Cardiac ventricle fibroblast (primary cell): ENCODE measurements at places on chromosomes 1 and 21. TPM values are rescaled to one million over a fixed set of nuclear protein-coding genes. Genes with fewer than 3 reads are reported as not detected.

SPRR4 gene
- not detected in 2 replicates for total RNA-seq

CD2 gene
- not detected in 2 replicates for total RNA-seq

TBX19 gene
- total RNA-seq = 0.44 and 1.1 TPM in 2 replicates

RGS13 gene
- not detected in 2 replicates for total RNA-seq

POGK gene
- total RNA-seq = 12.3 and 14.5 TPM in 2 replicates

BSND gene
- not detected in 2 replicates for total RNA-seq

LRRC38 gene
- not detected in 2 replicates for total RNA-seq

B3GALT5 gene
- total RNA-seq = not detected in 2 replicates

CELA2B gene
- total RNA-seq = not detected in 2 replicates

C4BPA gene
- not detected in 2 replicates for total RNA-seq

LCA5L gene
- total RNA-seq = 0.37 and 1.4 TPM in 2 replicates

ARF1 gene
- 270 and 296 TPM in 2 replicates for total RNA-seq

ANKRD13C gene
- 15.1 and 17.9 TPM in 2 replicates for total RNA-seq

SLAMF9 gene
- total RNA-seq = not detected in 2 replicates

CD247 gene
- 0.44 TPM in 1 of 2 replicates, not detected in the other for total RNA-seq

MAEL gene
- total RNA-seq = 0.64 TPM in 1 of 2 replicates, not detected in the other

EFCAB14 gene
- total RNA-seq = 58.8 and 66.0 TPM in 2 replicates

SPATA21 gene
- total RNA-seq = not detected in 2 replicates

RPAP2 gene
- total RNA-seq = 4.3 and 5.4 TPM in 2 replicates

NDUFS2 gene
- total RNA-seq = 73.1 and 95.8 TPM in 2 replicates

AK4 gene
- total RNA-seq = 57.0 and 63.2 TPM in 2 replicates

PERM1 gene
- total RNA-seq = not detected in 2 replicates

SNX27 gene
- total RNA-seq = 16.5 and 20.3 TPM in 2 replicates

CA6 gene
- not detected in 2 replicates for total RNA-seq

FCER1A gene
- not detected in 2 replicates for total RNA-seq

PITHD1 gene
- 33.3 and 35.2 TPM in 2 replicates for total RNA-seq

ESPN gene
- 0.12 TPM in 1 of 2 replicates, not detected in the other for total RNA-seq

KCNT2 gene
- 3.1 and 6.2 TPM in 2 replicates for total RNA-seq

C1orf226 gene
- 0.15 and 1.7 TPM in 2 replicates for total RNA-seq
